ENCODE measurements at places on chromosomes 5 and 9.

DNA sequence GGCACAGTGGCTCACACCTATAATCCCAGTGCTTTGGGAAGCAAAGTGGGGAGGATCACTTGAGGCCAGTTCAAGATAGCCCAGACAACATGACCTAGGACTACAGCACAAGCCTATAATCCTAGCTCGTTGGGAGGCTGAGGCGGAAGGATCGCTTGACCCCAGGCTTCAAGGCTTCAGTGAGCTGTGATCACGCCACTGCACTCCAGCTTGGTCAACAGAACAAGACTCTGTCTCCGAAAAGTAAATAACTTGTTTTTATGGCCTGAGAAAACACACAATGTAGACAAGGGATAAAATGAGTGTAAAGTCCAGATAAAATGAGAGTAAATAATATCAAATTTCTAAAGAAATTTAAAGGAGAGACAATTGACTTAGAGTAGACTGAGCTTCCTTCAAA, 26.3 kb downstream of the SHLD3 start:
- no peak for DNase-seq

GRCh38 chr5:32277798-32278197, 34.9 kb downstream of the MTMR12 start:
- DNase-seq: no peak

GRCh38 chr5:14650052-14650451, 14.5 kb upstream of the OTULIN start:
- DNase-seq: no peak

GRCh38 chr5:105506692-105507277, 1944.2 kb upstream of the NUDT12 start:
- no peak for DNase-seq

DNA sequence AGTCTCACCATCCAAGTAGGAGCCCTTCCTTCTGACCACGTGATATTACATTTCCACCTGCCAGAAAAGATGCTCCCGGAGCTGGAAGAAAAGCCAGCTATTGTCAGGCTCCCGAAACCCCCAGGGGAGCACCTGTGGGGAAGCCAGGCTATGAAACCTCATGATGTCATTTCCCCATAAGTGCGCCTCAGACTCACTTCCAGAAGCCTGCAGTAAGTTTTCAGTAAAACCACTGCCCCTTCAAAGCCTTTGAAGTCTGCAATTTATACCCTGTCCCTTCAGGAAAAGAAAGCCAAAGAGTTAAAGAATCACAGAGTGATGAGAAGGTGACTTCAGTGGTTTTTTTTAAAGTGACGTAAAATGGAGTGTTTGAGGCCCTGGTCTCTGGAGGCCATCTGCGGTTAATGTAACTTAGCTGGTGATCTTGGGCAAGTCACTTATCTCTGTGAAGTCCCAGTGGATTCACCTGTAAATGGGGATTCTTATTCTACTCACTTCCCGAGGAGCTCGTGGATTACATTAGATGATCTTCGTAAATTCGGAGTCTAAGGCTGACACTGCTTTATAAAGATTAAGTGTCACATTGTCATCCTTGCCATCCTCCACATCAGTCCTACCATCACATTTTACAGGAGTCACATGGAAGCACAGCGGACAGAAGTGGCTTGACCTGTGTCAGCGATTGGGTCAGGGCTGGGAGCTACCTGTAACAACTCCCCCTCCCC, 2.6 kb upstream of the SEMA6A start:
- no peak for DNase-seq

GRCh38 chr5:53023969-53024368, 34.8 kb downstream of the ITGA2 start:
- no peak for DNase-seq

DNA sequence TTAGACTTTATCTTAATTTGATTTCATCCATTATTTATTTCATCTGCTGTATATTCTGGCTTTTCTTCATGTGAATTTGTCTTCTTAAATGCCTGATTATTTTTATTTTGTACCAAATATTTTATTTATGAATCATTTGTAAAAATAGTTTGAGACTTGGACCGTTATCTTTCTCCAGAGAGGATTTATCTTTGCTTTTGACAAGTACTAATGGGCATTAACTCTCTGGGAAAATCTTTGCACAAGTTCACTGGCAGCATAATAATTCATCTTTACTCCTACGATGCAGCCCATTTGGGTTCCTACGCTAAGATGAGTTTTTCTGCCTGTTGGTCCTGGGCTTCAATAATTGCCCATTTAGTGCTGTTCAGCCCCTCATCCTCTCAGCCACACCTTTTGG, 131.0 kb upstream of the RORB start:
- no peak for DNase-seq

- DNase-seq: no peak
These were observed 53.5 kb upstream of the EQTN start for GRCh38 chr9:27350382-27350976.

DNA sequence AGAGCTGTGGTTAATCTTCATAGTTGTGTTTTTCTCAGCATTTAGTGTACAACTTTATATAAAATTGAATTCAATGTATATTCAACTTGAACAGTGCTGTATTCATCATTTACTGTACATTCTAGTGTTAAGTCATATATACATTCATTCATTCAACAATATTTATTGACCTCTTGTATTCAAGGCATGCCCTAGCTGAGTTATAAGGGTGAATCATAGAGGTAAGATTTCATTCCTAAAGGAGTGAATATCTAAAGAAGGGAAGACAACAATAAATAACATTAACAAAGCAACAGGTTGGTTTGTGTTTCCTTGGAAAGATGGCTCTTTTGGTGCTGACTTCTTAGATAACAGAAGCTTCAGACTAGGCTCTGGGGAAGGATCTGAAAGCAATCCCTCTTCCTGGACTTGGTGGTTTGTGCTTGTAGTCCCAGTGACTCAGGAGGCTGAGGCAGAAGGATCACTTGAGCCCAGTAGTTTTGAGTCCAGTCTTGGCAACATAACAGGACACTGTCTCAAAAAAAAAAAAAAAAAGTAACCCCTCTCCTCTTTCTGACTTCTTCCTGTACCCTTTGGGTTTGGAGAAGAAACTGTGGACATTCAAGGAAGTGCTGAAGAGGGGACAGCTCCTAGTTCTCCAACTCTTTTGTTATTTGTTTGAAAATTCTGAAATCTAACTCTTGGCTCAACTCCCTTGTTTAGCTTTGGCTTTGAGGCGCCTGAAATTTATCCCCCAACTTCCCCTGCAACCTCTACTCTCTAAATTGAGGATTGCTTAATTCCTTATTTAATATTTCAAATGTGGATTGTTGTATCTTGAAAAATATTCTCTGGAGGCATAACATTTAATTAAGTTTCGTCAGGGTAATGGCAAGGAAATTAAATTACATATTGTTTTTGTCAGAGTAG, 80.2 kb downstream of the OSTF1 start:
- DNase-seq: no peak

GRCh38 chr5:142784401-142784955, 14.3 kb downstream of the ARHGAP26 start:
- DNase-seq: no peak

- no peak for DNase-seq
These were observed 55.9 kb downstream of the TMEM215 start for GRCh38 chr9:32839013-32839885.

GRCh38 chr9:6978591-6978990, 220.8 kb downstream of the KDM4C start:
- no peak for DNase-seq

GRCh38 chr5:139182528-139183296, 15.5 kb downstream of the SIL1 start:
- DNase-seq: no peak

DNA sequence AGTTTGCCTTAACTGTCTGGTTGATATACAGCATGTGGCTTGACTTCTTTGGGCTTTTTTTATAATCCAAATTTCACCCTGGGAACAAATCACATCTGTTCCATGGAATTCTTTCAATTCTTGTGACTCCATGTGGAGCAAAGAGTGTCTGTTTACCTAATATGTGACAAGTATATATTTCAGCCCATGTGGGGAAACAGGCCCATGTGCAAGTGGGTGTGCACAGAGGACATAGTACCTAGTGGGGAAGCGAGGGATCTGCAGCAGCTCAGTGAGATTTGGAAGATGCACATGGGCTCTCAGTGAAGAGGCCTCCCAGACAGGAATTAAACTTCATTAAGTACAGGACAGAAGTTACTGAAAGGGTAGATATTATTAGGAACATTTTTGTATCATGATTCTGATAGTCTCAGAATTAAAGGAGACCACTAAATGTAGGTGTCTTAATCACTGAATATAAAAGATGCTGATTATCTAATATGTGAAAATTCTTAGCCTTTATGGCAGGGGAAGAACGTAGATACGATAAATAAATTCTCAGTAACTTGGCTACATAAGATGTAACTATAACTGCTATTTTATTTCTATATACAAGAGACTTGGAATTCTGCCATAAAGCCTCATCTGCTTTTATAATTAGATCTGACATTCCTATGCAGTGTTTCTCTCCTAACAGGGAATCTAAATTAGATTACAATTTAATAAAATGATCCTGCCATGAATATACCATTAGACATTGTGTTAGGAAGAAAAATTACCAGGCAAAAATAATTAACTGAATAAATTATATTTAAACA, 181.2 kb downstream of the SLC12A2 start:
- no peak for DNase-seq

DNA sequence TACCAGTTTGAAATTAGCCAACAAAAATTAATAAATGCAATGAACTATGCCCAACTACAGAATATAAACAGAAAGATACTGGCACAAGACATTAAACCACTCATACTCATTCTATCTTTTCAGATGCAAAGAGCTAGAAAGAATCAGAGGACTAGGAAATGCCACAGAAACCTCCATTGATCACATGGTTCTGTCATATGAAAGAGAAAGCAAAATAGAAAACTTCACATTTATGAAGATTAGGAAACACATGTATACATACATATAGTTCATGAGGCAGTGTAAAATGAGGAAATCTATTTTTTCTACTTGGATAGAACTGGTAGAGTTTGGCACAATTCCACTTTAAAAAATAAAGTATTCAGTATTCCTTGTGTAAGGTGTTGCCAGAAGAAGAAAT, 275.1 kb upstream of the PTGER4 start:
- DNase-seq: no peak

DNA sequence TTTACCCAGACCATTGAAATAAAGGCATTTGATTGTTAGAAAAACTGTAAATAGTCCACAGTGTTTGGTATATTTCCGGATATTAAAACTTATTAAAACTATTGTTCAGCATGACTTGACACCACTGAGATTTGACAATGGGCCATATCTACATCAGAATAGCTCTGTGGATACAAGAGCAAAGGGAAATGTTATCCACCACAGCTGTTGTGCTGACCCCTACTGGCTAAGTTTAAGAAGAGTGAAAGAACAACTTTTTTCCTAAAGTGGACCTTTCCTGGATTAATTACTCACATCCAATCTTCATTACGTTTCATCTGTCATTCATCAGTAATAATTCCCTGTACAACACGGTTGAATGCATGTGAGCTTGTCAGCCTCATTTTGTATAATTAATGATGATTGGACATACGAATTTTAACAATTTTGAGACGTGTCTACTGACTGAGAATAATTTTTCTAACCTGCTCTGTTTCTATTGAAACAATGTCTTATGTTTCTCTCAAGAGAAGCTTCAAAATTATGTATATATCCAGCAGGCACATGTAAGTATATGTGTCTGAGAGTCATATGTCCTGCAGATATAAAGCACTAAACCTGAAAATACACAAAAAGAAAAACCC, 1952.6 kb downstream of the MAT2B start:
- DNase-seq: no peak

DNA sequence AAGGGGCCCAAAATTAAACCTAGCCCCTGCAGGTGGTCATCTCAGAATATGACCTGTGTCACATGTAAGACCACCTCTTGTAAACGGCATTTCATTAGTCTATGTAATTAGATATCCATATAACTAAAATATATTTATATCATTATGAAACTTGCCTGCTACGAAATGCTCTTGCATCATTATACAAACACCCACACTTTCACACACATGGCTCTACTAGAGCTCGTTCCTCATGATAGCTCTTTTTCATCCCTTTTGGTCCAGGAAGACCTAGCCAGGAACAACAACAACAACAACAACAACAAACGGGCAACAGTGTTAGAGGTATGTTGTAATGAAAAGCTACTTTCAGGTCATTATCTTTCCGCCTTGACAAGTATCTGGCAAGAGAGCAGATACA, 58.6 kb downstream of the LHFPL2 start:
- no peak for DNase-seq

GRCh38 chr9:133274236-133275104, 531 bp downstream of the ABO start:
- DNase-seq: no peak

DNA sequence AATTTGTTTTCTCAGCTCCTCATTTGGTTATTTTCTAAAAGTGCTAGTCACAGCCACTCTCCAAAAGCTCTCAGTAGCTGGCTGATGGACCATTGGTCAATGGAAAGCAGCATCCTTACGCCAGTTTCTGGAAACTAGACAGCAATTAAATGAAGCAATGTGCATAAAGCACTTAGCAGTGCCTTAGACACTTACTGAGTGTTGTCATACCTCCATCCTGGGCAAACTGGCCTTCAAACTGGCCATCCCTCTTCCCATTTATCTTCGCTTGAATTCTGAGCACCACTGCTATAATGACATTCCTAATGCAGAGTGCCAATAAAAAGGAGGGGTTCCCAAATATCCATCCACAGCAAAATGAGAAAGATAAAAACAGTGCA, 209.2 kb downstream of the ENC1 start:
- no peak for DNase-seq

DNA sequence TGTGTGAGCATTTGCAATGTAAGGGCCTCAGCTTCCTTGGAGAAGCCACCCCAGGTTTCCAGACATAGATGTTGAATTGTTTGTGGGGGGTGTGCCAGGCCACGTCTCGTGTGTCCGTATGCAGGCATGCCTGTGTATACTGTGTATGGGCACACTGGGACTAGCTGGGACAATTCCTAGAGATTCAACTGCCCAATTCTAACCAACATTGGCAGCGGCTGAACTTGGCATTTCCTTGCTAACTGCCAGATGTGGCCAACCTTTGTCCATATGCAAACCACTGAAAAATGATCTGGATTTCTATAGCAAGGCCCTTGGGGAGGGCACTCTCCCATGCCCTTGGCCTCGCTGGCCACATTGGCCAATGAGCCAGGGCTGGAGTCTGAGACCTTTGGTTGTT, 50.3 kb downstream of the SAR1B start:
- no peak for DNase-seq

GRCh38 chr9:33861917-33862453, 45.0 kb downstream of the UBE2R2 start:
- no peak for DNase-seq

- DNase-seq: no peak
These were observed 20.4 kb upstream of the C9orf152 start for GRCh38 chr9:110228321-110228720.

DNA sequence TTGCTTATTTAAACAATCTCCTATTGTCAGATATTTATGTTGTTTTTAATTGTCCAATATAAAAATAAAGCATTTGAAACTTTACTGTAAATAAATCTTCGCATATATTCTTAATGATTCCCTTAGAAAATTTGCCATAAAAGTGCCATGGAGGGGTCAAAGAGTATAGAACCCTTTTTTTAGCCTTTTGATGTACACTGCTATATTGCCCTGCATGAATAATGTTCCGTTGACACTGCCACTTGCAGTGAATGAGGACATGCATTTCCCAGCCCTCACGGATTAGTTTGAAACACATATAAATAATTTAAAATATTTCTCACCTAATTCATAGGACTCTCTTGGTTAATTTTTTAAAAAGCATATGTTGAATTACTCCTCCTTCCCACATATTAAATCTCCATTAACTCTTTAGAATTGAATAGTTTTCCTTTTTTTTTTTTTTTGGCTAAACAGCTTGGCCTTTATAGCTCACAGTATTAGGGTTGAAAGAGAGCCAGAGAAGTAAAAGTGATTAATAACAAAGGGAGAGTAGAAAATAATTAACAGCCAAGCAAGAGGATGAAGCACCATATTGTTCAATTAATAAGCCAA, 129.8 kb upstream of the SGCD start:
- no peak for DNase-seq
